ENCODE measurements at places on chromosomes 5 and 9.

DNA sequence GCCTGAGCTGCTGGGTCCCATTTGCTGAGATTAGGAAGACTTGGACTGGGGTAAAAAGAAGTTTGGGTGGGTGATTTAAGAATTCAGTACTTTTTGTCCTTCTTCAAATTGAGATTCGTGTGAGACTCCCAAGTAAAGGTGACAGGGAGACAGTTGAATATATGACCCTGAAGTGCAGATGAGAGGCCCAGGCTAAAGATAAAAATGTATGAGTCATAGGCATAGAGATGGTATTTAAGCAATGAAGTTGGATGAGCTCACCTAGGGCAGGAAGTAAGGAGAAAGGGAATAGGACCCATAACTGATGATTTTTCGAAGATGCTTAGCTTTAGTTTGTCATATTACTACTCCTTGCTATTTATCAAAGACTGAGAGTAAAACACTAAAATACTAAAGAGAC, 255.9 kb upstream of the ADRA1B start:
- DNase-seq: no peak

DNA sequence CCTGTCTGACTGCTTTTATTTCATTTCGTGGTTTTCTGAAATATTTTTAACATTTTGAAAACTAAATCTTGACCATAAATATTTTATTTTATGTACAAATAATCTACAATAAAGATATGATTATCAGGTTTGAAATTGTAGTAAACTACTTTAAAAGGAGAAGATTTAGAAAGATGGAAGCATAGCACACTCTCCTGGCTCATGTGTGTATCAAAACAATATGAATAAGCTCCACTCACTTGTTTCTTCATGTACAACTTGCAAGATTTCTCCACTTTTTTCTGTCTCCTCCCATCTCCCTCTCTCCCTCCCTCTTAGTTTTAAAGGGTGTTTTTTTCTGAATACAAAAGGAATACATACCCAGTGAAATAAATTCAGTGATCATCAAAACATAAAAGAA, 15.4 kb upstream of the VPS13A start:
- no peak for DNase-seq

GRCh38 chr9:105554042-105554441, 3.9 kb upstream of the FKTN start:
- DNase-seq: no peak

DNA sequence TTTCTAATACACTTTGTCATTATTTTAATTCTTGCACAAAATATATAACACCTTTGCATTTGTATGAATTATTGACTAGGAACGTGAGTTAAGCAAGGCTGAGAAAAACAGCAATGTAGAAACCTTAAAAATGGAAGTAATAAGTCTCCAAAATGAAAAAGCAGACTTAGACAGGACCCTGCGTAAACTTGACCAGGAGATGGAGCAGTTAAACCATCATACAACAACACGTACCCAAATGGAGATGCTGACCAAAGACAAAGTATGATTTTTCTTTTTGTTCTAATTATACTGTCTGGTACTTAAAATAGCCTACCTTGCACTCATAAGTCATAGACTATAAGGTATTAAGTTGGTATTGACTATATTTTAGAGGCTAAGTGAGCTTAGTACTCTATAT, 34.4 kb downstream of the RAD50 start:
- DNase-seq: no peak

DNA sequence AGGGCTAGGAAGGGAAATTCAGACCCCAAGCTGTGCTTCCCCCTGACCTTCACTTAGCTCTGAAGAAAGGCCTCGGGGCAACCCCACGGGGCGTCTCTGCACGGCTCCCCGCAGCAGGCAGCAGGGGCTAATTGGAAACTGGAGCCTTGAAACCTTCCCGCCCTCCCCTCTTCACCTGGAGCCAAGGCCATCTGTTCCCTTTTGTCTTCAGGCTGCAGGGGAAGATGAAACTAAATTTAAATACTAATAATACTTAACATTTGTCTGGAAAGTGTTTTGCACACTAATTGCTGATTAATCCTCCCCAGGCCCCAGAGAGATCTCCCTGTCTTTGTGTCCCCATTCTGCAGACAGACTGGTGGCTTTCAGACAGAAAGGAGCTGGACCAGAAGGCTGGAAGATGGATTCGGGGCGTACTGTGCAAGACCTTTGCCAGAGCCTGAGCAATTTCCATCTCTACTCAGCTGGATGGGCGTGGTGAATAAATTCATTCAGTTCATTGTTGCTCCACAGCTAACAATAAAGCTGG, 34.1 kb upstream of the CPLX2 start:
- DNase-seq: no peak

GRCh38 chr5:44365345-44365744, 23.9 kb downstream of the FGF10 start:
- peak; percentile 2 for DNase-seq

GRCh38 chr9:71725590-71726338, 42.5 kb downstream of the CEMIP2 start:
- DNase-seq: no peak

- DNase-seq: no peak
Measured at GRCh38 chr9:127915325-127915752, 1.5 kb downstream of the ST6GALNAC4 start.

GRCh38 chr5:141663506-141663905, 12.3 kb upstream of the FCHSD1 start:
- no peak for DNase-seq

GRCh38 chr5:124631874-124632550, 114.4 kb downstream of the ZNF608 start:
- DNase-seq: no peak

DNA sequence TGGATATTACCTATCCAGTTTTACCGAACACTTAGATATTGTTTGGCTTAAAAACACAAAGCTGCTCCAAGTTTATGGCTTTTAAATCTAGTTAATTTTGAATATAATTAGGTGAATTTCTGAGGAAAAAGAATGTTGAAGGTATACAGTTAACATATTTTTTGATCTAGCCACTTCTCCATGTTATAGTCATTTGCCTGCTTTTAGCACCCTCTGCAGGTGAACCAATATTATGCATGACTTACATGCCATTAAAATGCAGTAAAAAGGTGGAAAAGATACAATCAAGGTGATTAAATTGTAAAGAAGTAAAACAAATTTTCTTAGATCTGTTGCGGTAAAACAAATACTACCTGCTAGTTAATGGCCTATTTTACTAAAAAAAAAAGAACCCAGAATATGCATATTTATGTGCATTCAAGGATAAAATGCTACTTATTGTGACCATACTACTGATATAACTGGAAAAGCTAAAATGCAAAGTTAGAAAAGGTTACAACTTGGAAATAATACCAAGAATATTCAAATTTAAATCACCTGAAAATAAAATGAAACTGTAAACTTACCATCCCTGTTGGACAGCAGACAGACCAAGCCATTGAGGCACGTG, 132.1 kb downstream of the AP3B1 start:
- no peak for DNase-seq

GRCh38 chr9:133448487-133448972, 11.2 kb upstream of the CACFD1 start:
- no peak for DNase-seq

DNA sequence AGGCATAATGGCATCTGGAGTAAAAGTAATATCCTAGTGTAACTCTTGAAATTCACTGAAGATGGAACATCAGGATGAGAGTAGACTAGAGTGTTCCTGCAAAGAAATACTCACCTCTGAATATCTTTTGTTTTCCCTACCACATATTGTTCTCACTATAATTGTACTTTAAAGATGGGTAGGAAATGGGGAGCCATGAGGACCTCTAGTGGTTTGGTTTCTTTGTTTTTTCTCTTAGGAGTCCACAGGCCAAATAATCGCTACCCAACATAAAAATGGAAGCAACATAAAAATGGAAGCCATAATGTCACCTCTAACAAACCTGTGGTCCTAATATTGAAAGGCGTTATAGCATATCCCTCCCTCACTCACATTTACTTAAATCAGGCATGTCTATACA, 2375.8 kb downstream of the MAT2B start:
- DNase-seq: no peak

GRCh38 chr5:176803943-176804498, 6.3 kb upstream of the UNC5A start:
- no peak for DNase-seq

- no peak for DNase-seq
Measured at GRCh38 chr9:74589576-74589975, 92.4 kb downstream of the RORB start.

DNA sequence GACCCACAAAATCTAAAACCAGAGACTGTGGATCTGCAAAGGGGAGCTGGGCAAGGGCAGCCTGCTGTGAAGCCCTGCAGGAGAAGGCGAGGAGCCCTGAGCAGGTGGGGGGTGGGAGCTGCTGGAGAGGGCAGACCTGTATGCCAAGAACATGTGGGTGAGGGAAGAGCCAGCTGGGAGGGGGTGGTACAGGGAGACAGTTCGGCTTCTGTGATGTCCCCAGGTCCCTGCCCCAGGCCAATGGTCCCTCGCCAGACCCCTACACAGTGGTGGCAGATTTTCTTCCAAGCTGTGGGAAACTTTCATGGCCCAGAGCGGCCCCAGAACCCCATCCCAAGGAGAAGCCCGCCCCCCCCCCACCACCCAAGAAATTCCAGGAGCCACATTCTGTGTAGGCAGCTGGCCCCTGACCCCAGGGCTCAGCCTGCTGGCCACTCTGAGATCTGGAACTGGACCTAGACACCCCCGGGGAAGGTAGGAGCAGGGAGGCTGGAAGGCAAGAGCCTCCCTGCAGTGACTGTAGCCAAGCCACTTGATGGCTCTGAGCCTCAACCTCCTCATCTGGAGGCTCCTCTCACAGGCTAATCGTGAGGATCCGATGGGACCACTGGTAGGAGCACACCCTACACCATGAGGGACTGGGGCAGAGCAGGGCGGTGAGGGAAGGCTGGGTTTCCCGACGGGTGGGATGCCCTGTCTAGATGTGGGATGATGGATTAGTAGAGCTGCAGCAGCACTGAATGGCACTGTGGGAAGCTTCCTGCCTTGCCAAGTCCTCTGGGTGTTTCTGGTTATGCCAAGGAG, 22.6 kb upstream of the CSF1R start:
- DNase-seq: no peak

DNA sequence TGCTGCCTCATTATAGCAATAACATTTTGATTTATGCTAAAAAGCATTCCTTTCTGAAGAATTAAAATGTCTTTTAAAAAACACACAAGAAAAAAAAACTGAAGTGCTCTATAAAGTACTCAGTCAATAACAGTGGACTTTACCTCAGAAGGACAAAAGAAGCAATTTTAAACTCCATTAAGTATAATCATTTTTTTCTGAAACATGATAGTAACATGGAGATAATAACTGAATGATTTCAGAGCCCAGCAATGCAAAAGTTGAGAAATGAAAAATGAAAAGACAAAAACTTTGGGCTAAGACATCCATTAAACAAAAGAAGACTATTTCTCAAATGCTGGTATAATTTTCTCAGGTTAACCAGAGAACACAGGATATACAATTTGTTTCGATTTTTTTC, 78.7 kb downstream of the RFX3 start:
- no peak for DNase-seq

DNA sequence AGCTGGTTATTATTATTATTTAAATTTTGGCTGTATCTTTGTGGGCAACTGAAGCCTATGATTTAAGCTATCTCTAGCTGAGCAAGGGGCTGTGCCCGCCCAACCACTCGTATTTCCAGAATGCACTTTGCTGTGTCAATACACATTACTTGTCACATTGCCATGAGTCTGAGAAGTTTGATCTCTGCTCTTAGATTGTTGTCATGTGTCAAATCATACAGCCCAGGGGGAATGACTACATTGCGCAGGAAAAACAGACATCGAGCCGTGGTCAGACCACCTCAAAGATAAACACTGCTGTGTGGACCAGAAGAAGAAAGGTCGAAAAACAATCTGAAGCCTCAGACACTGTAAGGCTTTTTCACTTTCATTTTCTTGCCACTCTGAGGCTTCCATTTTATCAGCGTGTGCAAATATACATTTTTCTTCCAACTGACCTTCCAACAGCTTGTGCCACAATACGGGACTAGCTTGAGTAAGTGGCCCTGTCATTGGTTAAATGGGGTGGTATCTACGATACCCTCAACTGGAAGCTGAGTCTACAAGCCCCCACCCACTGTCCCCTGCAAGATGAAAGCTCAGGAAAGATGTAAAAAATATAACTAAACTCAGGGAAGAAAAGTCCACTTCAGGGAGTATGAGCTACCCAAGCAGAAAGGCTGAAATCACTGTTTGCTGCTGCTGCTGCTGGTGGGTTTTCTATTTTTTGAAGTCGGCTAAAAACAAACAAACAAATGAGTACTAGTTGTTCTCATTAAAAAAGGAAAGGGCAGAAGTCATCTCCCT, 603.0 kb downstream of the BNC2 start:
- no peak for DNase-seq

- no peak for DNase-seq
Measured at GRCh38 chr5:59758566-59758965, 135.0 kb downstream of the PDE4D start.

- no peak for DNase-seq
Measured at GRCh38 chr5:154967421-154968024, 26.6 kb downstream of the MRPL22 start.

DNA sequence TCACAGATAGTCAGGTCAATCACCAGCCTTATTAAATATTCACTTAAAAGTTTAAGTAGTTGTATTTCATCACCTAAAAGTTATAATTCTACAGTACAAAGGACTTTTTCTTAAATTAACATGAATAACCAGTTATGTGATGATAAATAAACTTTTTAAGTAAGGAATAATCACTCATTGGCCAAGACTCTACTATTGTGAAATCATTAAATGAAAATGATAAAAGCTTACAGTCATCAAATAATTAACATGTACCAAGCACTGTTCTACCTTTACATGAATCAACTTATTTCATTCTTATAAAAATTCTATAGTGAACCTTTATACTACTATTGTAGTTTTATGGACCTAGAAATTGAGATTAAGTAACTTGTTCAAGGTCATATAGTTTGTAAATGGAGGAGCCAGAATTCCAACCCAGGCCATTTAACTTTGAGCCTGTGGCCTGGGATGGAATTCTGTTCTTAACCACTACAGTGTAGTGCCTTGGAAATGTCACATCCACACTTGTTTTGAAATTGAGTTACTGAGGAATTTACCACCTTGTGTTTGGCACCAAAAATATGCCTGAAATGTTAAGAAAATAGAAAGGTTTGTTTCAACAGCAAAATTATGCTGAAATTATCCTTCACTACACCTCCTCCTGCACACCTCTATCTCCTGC, 32.8 kb upstream of the MSANTD3 start:
- no peak for DNase-seq

DNA sequence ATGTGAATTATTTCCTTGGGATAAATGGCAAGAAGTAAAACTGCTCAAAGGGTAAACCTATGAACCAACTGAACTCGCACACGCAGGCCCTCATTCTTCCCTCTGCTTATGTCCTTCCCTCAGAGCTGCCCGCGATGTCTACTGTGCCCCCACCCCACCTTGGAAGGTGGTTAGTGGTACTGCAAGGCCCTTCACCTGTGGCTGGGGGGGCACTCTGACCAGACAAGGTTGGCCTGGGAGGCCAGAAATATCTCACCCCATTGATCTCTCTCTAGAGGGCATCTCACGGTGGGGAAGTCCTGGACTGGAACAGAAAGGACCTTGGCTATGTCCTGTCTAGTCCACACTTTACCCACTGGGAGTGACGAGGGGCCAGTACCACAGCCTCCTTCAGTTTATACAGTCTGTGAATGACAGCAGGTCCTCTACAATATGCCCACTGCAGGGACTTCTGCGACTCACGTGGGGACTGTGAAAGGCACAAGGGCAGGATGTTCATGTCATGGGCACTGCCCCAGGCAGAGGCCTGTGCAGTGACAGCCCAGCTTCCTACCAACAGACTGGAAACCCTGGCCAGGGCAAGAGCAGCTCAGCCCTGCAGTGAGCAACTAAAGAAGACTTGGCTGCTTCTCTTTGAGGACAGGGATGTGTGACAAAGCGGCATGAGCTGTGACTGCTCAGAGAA, 56.8 kb upstream of the SYNPO start:
- DNase-seq: no peak

All from AG04449 (cell line).